Activated CD4-positive, alpha-beta memory T cell treated with anti-CD3 and anti-CD28 coated beads for 36 hours (primary cell): ENCODE measurements at places on chromosomes 13 and 19. TPM values are rescaled to one million over a fixed set of nuclear protein-coding genes. Genes with fewer than 3 reads are reported as not detected.
A peak's percentile ranks its signal among the peaks of the same experiment; 100 is the strongest.

DNA sequence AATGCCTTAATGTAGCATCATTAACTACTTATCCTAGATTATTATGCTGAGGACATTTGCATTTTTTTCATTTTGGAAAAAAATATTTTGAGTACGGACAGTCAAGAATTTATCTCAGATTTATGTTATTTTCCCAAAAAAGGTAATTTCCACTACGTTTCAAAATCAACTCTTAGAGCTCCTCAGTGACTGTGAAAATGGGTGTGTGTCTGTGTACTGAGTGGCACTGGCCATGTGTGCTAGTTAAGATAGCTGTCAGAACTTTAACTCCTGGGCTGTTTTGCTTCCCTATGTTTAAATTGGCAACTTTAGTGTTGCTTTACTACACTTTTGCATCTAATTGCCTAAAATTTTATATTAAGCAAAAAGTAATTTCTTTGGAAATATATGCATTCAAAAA lies 927.4 kb downstream of the EFNB2 start:
- H3K27me3 ChIP-seq = no peaks in the 10 kb centered on the region
- no peaks in the 10 kb centered on the region for H3K4me1 ChIP-seq
- no peak overlapping the region for H3K4me3 ChIP-seq
- no peak for DNase-seq

- peaks cover 4% of the 10 kb centered on the region for H3K27me3 ChIP-seq
- no peak overlapping the region for H3K27ac ChIP-seq
- peaks cover 28% of the 10 kb centered on the region for H3K4me1 ChIP-seq
- H3K36me3 ChIP-seq = peaks cover 29% of the 10 kb centered on the region
Observed at GRCh38 chr19:45409557-45409920, 3.1 kb downstream of the POLR1G start.

The TGDS gene
- 19.6 TPM for total RNA-seq

DNA sequence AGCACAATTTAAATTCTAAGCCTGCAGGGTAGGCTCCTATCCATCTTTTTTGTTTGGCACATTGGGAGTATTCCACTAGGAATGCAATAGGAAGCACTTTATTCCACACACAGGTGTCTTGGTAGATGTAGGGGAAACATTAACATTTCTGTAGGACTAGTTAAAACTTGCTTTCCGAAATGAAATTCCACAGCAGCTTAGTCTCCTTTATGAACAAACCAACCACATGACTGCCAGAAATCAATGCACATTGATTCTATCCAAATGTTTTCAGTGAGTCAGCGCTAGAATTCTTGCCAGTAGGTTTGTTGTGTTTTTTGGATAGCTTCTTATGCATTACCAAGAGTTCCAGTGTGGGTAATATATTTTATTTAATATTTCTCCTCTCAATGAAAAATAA lies 207.9 kb upstream of the CSNK1A1L start:
- no peak overlapping the region for H3K4me3 ChIP-seq
- H3K36me3 ChIP-seq = no peaks in the 10 kb centered on the region
- H3K27me3 ChIP-seq = no peaks in the 10 kb centered on the region
- H3K27ac ChIP-seq = no peak overlapping the region
- H3K4me1 ChIP-seq = no peaks in the 10 kb centered on the region

GRCh38 chr13:66402546-66402945 lies 827.6 kb downstream of the PCDH9 start:
- H3K4me1 ChIP-seq = no peaks in the 10 kb centered on the region
- DNase-seq = no peak
- H3K27me3 ChIP-seq = no peaks in the 10 kb centered on the region

- peaks cover 2% of the 10 kb centered on the region for H3K36me3 ChIP-seq
- H3K27me3 ChIP-seq = no peaks in the 10 kb centered on the region
- peaks cover 4% of the 10 kb centered on the region for H3K4me1 ChIP-seq
- H3K4me3 ChIP-seq = no peak overlapping the region
- no peak overlapping the region for H3K27ac ChIP-seq
Observed at GRCh38 chr19:5823579-5824281, 15.8 kb downstream of the FUT6 start.

DNA sequence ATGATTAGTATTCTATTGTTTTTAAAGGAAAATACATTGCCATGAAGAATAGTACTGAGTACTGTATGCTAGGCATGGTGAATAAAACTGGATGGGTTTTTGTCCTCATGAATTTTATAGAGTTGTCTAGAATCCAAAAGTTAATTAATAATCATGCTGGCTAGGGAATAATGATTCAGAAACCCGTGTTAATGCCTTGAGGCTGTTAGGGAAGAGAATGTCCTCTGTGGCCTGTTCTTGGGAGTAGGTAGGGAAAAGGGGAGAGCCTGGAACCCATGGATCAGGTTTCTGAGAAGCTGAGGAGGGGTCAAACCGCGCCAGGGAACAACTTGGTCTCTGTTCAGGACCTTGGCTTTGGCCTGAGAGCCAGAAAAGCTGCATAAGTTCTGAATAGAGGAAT lies 1376.3 kb upstream of the SLC10A2 start:
- no peaks in the 10 kb centered on the region for H3K36me3 ChIP-seq
- no peak for DNase-seq
- no peak overlapping the region for H3K27ac ChIP-seq
- H3K27me3 ChIP-seq = no peaks in the 10 kb centered on the region
- H3K4me1 ChIP-seq = no peaks in the 10 kb centered on the region

- peaks cover 18% of the 10 kb centered on the region for H3K4me1 ChIP-seq
- H3K36me3 ChIP-seq = peaks cover 57% of the 10 kb centered on the region
- no peaks in the 10 kb centered on the region for H3K27me3 ChIP-seq
- DNase-seq = no peak
Observed at GRCh38 chr19:14402332-14403144, 16.6 kb downstream of the DDX39A start.

- no peak overlapping the region for H3K27ac ChIP-seq
- H3K27me3 ChIP-seq = no peaks in the 10 kb centered on the region
- peaks cover 3% of the 10 kb centered on the region for H3K4me1 ChIP-seq
- no peak overlapping the region for H3K4me3 ChIP-seq
Observed at GRCh38 chr13:51731759-51732158, 72.2 kb downstream of the DHRS12 start.

DNA sequence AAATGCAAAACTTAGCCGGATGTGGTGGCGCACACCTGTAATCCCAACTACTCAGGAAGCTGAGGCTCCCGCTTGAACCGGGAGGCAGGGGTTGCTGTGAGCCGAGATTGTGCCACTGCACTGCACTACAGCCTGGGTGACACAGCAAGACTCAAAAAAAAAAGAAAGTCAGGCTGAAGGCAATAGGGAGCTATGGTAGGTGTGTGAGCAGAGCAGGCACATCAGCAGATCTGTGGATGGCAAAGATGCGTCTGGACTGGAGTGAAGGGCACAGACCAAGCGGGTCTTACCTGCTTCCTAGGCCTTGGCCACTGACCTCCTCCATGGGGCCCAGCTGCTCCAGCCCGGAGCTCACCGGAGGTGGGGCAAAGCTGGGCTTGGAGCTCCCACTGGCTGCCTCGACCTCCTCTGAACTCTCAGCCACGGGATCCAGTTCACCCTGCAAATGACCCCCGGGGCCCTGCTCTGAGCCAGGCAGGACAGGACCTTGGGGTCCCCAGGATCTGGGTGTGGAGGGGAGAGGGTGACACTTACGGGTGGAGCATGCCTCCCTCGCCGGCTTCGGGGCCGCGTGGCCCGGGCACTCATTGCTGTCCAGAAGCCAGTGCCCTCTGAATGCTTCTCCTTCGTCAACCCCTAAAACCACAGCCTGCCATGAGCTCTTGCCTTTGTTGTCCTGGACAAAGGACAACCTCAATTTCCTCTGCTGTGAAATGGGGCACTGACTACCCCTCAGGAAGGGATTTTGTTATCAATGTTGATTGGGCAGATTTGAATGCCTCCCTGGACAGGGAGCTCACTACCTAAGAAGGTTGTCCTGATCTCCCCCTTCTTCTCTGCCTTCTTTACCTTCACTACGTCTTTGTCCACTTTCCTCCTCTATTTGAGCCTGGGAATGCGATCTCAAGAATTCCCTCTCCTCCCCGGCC lies 569 bp downstream of the USHBP1 start:
- no peak overlapping the region for H3K4me3 ChIP-seq
- peak overlapping the region; percentile 12 for H3K27ac ChIP-seq
- peaks cover 2% of the 10 kb centered on the region for H3K27me3 ChIP-seq
- H3K4me1 ChIP-seq = peaks cover 25% of the 10 kb centered on the region

GRCh38 chr19:17135001-17135853 lies 59.6 kb downstream of the MYO9B start:
- no peak for DNase-seq
- H3K27me3 ChIP-seq = no peaks in the 10 kb centered on the region
- H3K4me3 ChIP-seq = no peak overlapping the region
- peaks cover 5% of the 10 kb centered on the region for H3K36me3 ChIP-seq

GRCh38 chr19:50549927-50550593 lies 18.2 kb downstream of the LRRC4B start:
- peaks cover 47% of the 10 kb centered on the region for H3K27me3 ChIP-seq
- H3K4me3 ChIP-seq = no peak overlapping the region
- no peaks in the 10 kb centered on the region for H3K36me3 ChIP-seq
- H3K27ac ChIP-seq = no peak overlapping the region
- no peaks in the 10 kb centered on the region for H3K4me1 ChIP-seq
- no peak for DNase-seq

DNA sequence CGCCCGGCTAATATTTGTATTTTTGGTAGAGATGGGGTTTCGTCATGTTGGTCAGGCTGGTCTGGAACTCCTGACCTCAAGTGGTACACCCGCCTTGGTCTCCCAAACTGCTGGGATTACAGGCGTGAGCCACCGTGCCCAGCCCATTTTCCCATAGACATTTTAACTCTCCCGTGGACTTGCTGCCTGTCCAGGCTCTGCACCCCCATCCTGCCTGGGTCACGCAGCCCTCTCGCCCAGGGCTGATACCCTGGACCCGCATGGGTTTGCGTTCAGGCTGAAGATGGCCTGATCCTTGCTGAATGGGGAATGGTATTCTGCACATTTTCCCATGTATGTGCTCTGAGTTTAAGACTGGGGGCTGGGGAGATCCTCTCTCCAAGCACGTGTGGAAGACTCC lies 46.0 kb upstream of the RANBP3 start:
- H3K27ac ChIP-seq = no peak overlapping the region
- H3K4me3 ChIP-seq = no peak overlapping the region
- H3K27me3 ChIP-seq = peaks cover 8% of the 10 kb centered on the region
- H3K4me1 ChIP-seq = no peaks in the 10 kb centered on the region
- DNase-seq = no peak
- no peaks in the 10 kb centered on the region for H3K36me3 ChIP-seq

GRCh38 chr13:22773465-22773864 lies 407.3 kb upstream of the SGCG start:
- H3K4me3 ChIP-seq = no peak overlapping the region
- H3K27ac ChIP-seq = no peak overlapping the region

DNA sequence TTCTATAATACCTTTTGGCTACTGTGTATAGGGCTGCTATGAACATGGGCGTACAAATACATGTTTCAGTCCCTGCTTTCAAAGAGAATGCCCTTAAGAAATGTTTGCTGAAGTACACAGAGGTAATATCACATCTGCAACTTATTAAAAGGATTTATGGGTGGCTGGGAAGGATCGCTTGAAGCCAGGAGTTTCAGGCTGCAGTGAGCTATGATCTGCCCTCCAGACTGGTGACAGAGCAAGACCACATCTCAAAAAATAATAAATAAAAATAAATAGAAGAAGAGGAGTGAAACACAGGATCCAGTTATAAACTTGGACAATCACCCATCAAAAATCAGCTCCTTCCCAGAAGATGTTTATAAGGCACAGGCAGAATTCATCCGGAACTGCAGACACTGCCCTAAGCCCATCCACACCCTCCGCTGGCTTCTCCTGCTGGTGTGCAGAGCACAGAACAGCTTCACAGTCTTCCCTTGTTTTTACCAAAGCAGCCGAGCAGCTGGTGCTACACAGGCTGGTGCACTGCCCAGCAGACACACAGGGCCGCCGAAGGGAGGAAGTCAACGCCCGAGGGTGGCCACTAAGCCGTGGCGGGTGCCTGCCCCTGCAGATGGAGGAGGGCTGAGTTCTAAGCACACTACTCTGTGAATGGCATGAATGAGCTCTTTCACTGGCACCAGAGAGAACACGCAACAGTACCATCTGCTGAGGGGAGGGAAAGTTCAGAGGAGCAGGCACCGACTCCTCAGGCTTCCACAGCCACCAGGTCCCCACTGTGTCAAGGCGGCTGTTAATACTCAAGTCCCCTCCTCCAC lies 44.0 kb downstream of the BRD4 start:
- no peaks in the 10 kb centered on the region for H3K36me3 ChIP-seq
- H3K27me3 ChIP-seq = no peaks in the 10 kb centered on the region

DNA sequence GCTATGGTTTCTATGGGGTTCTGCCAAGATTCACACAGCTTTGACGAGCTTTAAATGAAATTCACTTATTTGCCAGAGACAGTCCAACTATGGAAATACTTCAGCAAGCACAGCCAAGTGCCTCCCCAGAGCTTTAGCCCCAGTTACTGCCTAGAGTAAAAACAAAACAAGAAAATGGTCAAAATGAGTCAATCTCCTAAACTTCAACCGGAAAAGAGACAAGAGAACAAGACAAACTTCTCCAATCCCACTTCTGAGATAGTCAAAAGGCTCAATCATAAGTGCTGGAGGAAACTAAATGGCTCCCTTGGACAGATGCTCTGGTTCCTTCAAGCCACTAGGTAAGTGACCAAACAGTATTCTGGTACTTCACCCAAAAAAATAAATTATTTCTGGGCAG lies 65.8 kb downstream of the KATNAL1 start:
- H3K27ac ChIP-seq = no peak overlapping the region
- DNase-seq = no peak
- H3K4me1 ChIP-seq = peaks cover 6% of the 10 kb centered on the region
- peaks cover 3% of the 10 kb centered on the region for H3K36me3 ChIP-seq
- no peaks in the 10 kb centered on the region for H3K27me3 ChIP-seq

DNA sequence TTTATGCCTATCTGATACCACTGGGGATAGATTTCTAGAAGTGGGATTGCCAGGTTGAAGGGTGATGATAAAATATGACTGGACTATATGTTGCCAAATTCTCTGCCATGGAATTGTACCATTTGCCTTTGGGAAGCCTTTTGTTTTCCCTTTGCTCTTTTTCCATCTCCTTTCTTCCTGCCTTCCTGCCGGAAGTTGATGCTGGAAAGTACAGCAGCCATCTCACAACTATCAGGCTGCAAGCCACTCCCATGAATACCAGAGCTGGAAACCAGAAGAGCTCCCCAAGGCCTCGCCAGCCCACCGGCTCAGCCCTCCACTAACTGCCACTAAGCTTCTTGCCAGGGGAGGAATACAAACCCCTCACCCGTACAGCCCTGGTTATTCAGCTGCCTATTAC lies 29.7 kb downstream of the ZIC5 start:
- H3K4me1 ChIP-seq = no peaks in the 10 kb centered on the region
- no peak overlapping the region for H3K27ac ChIP-seq
- DNase-seq = no peak
- H3K27me3 ChIP-seq = peaks cover 36% of the 10 kb centered on the region
- no peaks in the 10 kb centered on the region for H3K36me3 ChIP-seq
- H3K4me3 ChIP-seq = no peak overlapping the region

DNA sequence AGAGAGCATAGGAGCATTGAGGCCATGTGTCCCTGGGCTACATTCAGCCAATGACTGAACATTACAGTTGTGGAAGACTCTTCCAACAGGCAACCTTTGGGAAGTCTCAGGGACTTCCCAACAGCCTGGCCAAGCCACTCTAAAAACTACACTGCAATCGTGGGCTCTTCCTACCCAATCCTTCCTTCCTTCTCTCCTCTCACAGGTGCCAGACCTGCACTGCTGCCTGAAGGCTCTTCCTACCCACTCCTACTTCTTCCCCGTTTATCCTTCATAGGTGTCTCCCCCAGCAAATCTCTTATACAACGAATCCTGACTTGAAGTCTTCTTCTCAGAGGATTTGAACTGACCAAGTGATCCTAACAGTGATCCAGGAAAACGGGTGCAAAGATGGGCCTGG lies 47.1 kb upstream of the MBNL2 start:
- H3K27me3 ChIP-seq = peaks cover 5% of the 10 kb centered on the region
- no peak for DNase-seq
- H3K4me1 ChIP-seq = no peaks in the 10 kb centered on the region
